ENCODE measurements at places on chromosomes 4 and X.
A peak's percentile ranks its signal among the peaks of the same experiment; 100 is the strongest.

DNA sequence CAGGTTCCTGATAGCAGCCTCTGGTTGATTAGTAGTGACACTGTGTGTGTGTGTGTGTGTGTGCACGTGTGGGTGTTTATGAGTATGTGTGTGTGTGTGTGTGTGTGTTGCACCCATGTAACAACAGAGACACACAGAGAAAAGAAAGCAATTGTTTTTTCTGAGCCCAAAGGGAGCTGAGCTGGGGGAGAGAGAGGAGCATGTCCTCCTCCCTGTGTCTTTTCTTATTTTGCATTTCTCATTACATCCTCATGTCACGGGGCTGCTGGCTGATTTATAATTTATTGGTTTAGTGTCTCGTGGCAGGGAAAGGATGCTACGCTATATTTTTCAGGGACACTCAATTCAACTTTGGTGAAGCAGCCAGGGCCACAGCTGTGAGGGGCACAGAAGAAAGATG is 511.4 kb downstream of the BCOR start:
- DNase-seq = no peak

- no peak for DNase-seq
Measured at GRCh38 chrX:46268412-46268811, 276.8 kb downstream of the ZNF674 start.

DNA sequence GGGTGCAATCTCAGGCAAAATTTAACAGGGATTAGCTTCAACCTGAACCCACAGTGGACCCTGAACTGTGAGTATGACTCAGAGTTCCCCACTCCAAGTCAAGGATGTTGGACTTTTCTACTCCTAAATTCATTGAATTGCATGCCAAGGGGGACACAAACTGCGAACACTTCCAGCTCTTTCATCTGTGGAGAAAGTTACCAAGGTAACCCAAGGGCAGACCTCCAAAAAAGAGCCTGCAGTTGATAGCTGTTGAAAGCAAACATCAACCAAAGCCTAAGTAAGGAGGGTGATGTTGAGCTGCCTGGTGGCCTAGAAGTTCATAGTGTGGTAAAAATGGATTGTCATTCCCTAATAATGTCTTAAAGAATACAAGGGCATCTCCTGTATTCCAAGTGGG is 1242.9 kb downstream of the C4orf33 start:
- DNase-seq = no peak

DNA sequence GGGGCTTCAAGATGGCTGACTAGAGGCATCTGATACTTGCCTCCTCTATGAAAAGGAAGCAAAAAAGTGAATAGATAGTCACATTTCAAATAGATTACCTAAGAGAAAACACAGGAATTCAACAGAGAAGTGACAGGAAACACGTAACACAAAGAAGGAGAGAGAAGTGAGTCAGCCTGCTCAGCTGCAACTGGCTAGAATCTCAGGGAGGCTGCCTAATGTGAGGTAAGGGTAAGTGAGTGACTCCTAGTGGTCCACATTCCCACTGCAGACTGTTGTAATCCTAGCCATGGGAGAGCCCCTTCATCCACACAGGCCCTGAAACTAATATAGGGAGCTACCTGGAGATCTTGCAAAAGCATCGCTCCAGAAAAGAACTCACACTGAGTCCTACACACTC is 179.2 kb downstream of the SLC7A11 start:
- no peak for DNase-seq

DNA sequence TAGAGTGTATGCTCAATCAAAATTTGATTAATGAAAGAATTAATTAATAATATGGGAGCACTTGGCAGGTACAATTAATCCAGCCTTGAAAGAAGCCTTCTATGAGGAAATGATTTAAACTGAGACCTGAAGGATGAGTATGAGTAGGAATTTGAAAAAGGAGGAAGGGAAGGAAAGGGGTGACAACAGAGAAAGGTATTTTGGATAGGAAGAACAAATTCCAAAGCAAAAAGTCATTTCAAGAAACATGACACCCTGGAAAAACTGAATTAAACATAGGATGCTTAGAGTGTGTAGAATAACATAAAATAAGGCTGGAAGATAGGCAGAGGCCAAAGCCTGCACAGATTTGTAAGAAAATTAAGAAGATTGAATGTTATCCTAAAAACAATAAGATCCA is 29.6 kb downstream of the PHOX2B start:
- no peak for DNase-seq

- DNase-seq = no peak
Measured at GRCh38 chr4:160835789-160836188, 1328.0 kb downstream of the FSTL5 start.

DNA sequence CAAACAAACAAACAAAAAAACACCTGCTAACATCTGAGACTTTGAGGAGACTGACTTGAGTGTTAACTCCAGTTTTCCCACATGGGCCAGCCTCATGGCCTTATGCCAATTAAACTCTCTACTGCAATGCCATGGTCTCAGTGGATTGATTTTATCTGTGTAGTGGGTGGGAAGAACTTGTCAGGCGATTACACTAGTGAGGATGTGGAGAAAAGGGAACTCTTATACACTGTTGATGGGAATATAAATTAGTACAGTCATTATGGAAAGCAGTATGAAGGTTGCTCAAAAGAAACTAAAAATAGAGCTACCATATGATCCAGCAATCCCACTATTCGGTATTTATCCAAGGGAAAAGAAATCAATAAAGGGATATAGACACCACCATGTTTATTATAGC is 12.8 kb upstream of the XIAP start:
- DNase-seq = no peak

- DNase-seq = peak; percentile 15
Measured at GRCh38 chrX:137101273-137101990, 67.6 kb upstream of the GPR101 start.

DNA sequence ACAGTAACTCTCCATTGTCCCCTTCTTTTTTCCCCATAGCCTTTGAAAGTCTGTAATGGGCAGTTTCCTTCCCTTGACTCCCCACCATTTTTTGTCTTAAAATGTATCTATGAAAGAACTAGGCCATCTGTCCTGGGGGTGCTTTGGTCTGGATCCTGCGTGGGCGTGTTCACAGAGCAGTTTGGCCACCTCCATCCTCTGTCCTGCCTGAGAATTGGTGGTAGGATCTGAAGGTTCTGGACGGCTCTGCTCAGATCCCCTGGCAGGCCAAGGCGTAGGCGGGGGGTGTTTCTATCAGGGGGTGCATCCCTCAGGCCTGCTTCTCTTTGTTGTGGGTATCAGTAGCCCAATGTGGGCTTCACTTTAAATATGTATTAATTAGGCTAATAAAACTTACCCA is 107.1 kb downstream of the FAM193A start:
- DNase-seq = no peak

GRCh38 chr4:74658116-74658515 is 136.2 kb downstream of the BTC start:
- no peak for DNase-seq

DNA sequence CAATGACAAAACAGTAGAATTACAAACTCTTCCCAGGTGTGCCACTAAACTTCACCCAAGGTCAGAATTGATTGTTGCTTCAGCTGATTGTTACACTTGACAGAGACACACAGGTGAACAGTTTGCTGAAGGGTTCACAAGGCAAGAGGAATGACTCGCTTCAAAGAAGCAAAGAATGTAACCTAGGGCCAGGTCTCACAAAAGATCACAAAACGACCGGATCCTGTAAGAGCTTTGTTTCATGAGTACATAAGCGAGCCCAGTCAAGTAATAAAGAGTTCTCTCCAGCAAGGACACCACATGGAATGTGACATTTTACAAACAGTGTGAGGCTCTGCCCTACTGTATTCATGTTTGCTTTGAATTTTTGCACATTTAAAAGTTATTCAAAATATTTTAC is 9.1 kb downstream of the LNX1 start:
- no peak for DNase-seq

DNA sequence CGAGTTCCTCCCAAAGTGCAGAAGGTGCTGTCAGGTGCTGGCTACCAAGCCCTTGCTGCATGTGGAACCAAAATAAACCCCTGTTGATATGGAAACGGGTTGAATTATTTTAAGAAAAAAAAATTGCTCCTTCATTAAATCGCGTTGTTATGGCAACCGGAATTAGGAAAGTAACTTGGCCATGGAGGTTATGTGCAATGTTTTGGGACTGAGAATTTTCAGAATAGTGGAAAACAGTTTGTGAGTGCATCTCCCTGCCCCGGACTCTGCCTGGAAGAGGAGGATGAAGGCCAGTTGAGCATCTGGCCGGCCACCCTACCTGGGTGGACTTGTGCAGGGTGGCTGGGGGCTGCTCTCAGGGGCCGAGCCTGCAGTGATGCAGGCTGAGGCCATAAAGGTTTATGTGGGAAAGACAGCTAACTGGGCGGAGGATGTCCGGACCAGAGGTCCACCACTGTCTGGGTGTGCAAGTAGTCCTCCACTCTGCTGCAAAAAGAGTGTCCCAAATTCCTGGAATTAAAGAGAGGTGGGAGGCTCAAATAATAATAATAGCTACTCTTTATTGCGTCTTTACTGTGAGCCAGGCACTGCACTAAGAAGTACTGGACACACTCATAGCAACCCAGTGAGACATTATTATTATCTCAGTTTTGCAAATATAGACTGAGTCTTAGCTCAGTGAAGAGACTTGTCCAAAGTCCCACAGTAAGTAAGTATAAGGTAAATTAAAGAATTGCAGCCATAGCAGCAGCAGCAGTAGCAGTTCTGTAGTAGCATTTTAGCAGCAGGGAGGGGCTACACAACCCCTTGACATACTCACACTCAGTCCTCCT is 20.6 kb downstream of the RTL5 start:
- no peak for DNase-seq

- no peak for DNase-seq
Measured at GRCh38 chr4:26936284-26937065, 75.8 kb downstream of the STIM2 start.

DNA sequence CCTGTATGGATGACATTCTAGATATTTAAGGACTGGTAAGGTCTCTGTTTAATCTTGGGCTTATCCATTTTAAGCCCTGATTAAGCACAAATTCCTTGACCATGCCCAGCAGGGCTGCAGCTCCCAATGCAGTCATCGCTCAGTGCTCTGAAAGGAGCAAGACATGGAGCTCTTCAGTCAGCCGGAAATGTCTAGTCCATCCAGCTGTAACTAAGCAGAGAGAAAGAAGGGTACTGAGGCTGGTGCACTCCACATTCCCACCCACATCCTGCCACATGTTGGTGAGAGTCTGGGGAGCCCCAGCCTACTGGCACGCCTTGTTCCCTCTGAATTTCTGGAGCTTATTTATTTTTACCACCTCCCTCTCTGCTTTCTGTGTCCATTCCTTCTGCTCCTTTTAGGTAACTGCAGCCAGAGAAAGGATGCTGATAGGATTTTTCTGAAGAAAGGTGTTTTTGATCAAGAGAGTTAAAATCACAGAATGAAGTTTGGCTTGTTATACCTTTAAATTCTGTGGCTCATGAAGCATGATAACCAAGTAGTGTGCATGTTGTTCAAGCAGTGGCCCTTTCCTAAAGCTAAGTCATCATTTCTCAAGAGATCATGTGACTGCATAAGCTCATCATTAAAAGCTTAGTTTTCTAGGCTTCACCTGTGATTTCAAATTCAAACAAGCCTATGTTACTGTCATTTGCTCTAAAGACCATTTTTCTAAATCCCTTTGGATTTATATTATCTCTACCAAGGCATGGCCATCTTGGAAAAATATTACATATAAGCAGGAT is 74.0 kb downstream of the GALNT7 start:
- DNase-seq = peak; percentile 84

GRCh38 chr4:66475596-66475995 is 805.3 kb upstream of the EPHA5 start:
- no peak for DNase-seq

DNA sequence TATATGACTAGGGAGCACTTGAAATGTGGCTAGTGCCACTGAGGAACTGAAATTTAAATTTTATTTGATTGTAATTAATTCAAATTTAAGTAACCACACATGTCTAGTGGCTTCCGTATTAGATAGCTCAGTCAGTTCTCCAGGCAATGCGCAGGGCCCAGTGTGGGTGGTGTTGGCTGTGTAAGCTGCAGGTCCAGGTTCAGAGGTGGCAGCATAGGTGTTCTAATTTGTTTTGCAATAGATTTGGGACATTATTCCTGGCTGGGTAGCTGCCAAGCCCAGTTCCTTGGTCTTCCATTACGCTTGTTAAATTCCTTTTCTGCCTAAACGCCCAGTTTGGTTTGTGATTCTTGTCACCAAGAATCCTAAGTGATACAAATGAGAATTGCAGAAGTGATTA is 79.5 kb downstream of the FAM184B start:
- no peak for DNase-seq

DNA sequence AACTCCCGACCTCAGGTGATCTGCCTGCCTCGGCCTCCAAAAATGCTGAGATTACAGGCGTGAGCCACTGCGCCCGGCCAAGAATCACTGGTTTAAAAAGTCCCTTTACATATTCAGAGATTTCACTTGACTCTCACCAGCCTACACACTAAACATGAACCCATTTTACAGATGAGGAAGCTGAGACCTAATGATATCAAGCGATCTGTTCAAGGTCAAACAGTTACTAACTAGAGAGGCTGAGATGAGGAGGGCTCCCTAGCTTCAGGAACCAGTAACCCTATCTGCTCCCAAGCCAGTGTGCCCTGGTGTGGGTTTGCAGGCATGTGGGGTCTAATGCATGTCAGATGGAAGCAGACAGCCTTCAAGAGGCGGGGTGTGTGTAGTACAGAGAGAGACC is 59.6 kb upstream of the AFAP1 start:
- DNase-seq = no peak

DNA sequence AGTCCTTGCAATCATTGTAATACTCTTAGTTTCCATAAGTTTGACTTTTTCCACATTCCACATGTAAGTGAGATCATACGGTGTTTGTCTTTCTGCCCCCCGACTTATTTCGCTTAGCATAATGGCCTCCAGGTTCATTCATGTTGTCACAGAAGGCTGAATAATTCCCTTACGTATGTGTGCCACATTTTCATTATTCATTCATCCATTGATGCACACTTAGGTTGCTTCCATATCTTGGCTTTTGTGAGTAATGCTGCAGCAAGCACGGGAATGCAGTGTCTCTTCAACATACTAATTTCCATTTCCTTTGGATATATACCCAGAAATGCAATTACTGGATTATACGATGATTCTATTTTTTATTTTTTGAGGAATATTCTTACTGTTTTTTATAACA is 22.0 kb upstream of the VEGFC start:
- no peak for DNase-seq

DNA sequence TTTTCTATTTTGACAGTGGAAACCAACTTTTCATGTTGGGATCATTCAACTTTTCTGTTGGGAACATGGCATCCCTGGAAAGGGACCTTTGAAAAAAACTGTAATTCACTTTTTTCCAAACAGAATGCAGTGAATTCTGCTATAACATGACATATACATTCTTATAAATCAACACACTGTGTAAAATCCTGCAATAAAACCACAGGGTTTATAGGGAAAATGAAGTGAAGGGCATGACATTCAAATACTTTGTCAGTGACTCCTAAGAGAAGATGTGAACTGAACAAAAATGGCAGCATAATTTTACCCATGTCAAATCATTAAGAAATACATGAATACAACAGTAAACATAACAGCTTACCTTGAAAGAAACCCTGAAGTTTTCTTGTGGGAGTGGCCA is 264.5 kb upstream of the ANKRD50 start:
- no peak for DNase-seq

DNA sequence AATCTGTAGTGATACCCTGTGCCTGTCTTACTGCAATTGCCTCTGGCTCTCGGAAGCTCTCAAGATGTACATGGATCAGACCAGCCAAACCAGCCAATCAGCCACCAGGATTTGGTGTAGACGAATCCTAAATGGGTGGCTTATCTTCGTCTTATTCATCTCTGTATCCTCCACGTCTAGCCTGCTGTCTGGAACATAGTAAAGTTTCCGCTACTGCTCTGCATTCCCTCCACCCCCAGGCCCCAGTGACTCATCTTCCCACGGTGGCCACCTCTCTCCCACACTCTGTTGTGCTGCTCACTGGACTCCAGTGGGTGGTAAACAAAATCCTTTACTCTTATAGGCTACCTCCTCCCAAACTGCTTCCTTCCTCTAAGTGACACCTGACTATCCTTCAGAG is 37.8 kb downstream of the SEPTIN6 start:
- no peak for DNase-seq

Measured in NCI-H82 (cell line).